ENCODE measurements at places on chromosomes 11 and 22.

- DNase-seq, result no peak
These were observed 189.2 kb downstream of the CSNK2A3 start for GRCh38 chr11:11163669-11164333.

DNA sequence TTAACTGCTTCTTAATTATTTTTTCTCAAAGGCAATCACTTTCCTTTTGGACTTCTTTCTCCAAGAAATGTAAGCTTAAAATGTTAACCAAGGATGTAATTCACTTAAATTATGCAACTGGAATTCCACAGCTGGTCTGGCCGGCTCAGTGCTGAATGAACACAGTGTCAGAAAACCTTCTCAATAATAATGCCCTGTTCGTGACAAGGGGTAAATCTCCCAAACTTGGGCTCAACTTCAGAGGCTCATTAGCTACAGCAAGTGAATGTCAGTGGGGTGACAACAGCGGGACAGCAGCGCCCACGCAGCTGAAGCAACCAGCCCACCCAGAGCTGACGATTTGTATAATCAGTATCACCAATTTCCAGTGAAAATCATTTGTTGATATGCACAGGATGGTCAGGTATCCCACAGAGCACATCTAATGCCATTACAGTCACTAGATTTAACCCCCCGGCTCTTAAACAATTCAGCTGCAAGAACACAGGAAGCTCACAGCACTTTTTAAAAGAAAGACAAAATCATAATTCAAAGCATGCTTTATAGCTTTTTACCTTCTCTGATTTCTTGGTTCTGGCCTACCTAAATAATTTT is 704.8 kb downstream of the DLG2 start:
- no peak for DNase-seq

- no peak for DNase-seq
These were observed 1493.8 kb downstream of the LRRC4C start for GRCh38 chr11:39965701-39966100.

GRCh38 chr11:132685174-132685611 is 847.1 kb downstream of the OPCML start:
- DNase-seq, result no peak

- DNase-seq, result no peak
These were observed 25.2 kb upstream of the TEF start for GRCh38 chr22:41356430-41357028.

- DNase-seq, result no peak
These were observed 786.1 kb upstream of the CNTN5 start for GRCh38 chr11:98234698-98235097.

DNA sequence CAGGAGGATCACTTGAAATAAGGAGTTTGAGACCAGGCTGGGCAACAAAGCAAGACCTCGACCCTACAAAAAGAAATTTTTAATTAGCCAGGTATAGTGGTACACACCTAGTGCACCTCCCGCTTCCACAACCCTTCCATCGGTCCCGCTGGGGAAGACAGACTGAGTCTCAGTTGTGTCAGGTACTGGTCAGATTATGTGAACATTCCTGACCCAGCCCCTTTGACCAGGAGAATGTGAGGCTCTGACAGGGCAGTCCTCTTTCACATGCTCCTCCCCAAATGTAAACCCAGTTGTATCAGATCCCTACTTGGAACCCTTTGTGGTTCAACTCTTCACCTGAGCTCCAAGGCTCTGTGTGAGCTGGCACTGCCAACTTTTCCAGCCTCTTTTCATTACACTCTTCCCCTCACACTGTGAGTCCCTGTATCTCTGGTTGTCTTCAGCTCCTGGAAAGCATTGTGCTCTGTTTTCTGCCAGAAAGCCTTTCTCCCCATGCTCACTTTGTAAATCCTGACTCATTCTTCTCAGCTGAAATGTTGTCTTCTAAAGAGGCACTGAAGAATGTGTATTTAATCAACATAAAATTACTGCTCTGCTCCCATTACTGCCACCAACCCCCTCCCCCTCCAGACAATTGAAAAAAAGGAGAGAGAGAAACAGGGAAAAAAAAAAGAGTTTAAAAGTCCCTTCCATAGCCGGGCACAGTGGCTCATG is 2.1 kb upstream of the TTLL12 start:
- no peak for DNase-seq

DNA sequence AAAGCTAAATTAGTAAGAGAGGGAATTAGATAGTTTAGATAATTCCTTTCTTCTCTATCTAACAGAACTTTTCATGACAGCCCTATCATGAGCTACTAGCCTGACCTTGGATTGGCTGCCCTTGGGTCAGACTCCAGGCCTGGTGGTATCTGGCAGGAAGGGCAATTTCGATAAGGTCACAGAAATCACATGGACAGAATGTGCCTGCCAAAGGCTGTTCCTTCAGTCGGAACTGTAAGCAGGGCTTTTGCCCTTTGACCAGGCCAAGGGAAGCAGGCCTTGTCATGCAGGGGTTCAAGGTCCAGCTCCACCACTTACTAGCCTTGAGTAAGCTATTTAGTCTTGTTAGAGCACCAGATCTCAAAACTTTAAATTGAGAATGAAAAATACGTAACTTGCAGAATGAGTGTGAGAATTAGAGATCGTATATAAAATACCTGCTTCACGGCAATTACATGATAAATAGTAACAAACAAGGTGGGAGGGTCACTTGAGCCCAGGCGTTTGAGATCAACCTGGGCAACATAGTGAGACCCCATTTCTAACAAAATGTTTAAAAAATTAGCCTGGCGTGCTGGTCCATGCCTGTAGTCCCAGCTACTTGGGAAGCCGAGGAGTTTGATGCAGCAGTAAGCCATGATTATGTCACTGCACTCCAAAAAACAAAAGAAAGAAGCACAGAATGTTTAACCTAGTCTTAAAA is 60.8 kb upstream of the SC5D start:
- no peak for DNase-seq

DNA sequence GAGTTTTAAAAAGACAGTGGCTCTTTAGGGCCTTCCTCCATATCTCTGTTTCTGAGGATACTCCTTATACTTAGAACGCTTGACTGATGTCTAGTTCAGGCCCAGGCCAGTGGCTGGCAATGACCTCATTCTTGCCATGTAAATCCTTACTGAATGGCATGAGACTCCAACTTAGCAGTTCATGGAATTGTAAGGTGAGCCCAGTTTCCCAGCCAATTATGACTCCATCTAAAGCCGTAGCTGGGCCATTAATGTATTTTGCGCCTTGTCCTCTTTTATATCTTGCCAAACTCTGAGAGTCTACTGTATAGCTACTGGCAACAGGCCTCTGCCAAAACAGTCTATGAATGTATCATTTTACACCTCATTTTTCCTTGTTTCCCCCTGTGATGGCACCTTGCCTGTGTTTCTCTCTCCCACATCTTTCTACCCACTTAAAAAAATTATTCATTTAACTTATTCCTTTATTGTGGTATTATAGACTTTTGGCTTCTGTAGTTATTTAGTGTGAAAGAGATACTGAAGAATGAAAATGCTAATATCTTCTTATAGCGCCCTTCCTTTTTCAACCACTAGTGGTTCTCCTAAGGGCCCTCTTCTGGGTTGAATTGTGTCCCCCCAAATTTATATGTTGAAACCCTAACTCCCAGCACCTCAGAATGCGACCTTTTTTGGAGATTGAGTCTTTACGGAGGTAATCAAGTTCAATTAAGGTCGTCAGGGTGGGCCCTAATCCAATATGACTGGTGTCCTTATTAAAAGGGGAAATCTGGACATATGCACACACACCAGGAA is 67.4 kb downstream of the ZNRF3 start:
- no peak for DNase-seq

- DNase-seq, result no peak
These were observed 107.3 kb downstream of the FCHSD2 start for GRCh38 chr11:73034777-73035176.

- DNase-seq, result peak; percentile 8
These were observed 4.9 kb downstream of the MUC5AC start for GRCh38 chr11:1162491-1163311.

DNA sequence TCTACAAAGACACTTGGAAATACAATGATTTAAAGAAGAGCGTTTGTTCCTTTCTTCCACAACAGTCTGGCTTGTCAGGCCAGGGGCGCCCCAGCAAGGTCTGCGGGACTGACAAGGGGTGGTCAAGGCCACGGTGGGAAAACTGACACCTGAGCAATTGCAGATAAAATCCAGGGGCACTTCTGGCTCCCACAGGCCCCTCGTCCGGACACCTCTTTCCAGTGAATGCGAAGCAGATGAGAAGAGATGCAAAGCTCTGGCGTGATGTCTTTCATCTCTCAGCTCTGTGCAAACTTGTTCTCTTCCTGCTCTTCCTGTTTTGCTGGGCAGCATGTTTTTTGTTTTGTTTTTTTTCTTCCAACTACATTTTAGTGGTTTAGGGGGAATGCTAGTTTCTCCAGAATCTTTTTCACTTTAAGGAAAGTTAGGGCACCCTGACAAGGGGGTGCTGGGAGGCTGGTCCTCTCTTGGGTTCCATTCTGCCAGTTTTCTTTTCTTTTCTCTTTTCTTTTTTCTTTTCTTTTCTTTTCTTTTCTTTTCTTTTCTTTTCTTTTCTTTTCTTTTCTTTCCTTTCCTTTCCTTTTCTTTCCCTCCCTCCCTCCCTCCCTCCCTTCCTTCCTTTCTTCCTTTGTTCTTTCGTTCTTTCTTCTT is 11.1 kb upstream of the CBX6 start:
- DNase-seq, result no peak

DNA sequence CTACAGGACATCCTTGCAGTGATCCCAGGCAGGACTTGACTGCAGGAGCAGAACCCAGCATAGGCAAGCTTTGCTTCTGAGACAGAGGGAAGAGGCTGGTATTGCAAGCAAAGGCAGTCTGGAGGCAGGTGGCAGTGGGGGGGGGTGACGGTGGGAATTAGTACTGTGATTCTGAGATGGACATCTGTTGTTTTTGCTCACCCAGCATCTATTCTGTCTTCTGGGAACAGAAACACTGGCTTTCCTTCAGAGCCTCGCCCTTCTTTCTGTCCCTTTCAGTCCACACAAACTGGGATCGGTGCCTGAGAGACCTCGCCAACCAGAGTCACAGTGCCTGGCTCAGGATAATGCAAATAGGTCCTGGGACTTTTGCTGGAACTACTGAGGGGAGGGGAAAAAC is 31.2 kb upstream of the RASL10A start:
- no peak for DNase-seq

DNA sequence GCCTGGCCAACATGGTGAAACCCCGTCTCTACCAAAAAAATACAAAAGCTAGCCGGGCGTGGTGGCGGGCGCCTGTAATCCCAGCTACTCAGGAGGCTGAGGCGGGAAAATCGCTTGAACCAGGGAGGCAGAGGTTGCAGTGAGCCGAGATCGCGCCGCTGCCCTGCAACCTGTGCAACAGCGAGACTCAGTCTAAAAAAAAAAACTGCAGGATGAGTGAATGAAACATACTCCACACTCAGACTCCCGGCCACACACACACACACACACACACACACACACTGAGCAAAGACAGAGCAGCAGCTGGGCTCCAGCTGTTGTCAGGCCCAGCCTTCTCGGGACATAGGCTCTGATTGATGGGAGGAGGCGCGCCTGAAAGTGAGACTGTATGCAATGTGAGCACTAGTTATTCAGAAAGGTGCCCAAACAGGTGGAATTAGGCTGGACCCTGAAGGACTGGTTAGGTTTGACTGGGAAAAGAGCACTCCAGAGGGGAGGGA is 1.5 kb upstream of the PLEKHA7 start:
- no peak for DNase-seq

GRCh38 chr11:64340671-64341335 is 799 bp downstream of the CCDC88B start:
- peak; percentile 85 for DNase-seq

DNA sequence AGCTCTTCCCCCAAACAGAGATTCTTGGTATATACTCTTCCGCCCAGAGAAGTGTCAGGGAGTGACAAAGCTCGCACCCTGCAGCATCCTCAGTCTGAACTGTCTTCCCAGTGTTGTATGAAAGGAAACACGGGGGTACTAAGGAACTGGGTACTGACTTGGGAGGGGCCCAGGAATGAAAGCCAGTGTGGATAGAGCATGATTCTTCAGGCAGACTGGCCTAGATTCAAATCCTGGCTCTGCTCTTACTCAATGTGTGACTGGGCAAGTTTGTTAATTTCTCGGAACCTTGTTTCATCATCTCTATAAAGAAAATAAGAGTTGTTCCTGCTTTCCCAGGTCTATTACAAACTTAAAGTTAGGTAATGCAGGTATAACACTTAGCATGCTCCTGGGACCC is 266.0 kb upstream of the NARS2 start:
- no peak for DNase-seq

- DNase-seq, result no peak
These were observed 3911.2 kb upstream of the OR11H1 start for GRCh38 chr22:11616811-11617210.

- no peak for DNase-seq
These were observed 20.6 kb downstream of the MSANTD4 start for GRCh38 chr11:106001304-106002012.

DNA sequence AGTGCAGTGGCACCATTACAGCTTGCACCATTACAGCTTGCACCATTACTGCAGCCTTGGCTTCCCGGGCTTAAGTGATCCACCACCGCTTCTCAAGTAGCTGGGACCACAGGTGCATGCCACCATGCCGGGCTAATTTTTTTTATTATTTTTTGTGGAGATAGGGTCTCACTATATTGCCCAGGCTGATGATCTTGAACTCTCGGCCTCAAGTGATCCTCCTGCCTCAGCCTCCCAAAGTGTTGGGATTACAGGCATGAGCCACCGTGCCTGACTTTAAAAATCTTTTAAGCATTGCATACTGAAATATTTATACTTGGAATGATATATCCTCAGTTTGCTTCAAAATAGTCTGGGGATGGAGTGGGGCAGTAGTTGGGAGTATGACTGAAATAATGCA is 10.4 kb downstream of the PAFAH1B2 start:
- DNase-seq, result no peak

DNA sequence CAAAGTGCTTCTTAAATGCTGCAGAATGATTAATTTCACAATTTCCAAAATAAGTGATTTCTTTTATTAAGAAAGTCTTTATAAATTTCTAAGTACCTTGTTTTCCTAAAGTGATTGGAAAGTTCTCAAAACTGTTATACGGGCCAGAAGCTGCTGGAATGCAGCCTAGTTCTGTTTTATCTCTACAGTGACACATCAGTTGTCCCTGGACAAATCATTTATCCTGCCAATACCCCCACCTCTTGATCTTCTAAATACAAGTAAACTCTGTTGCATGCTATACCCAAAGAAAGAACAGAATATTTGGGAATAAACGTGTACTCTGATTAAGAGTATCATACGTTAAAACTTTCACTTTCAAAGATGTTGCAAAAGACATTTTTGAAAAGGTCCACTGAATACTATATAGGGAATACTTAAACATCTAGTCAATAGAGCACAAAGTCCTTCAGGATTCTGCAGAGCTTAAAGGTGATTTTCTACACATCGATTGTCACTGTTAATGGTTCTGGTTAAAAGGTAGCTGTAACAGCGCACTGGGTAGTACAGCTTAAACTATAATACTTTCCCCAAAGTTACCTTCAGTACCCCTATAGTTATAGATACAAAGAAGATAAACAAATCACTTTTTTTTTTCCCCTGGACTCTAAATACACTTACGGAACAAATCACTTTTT is 92.1 kb upstream of the APOA1 start:
- no peak for DNase-seq

- no peak for DNase-seq
These were observed 585 bp downstream of the ARHGEF12 start for GRCh38 chr11:120336641-120337354.

GRCh38 chr11:2584812-2585565 is 114.8 kb downstream of the KCNQ1OT1 start:
- DNase-seq, result peak; percentile 13

All from activated B cell treated with CpG ODN at 0.5 μM for 24 hours (primary cell).